Spleen (tissue), 13 donors: ENCODE measurements at places on chromosomes 1 and 21.
A peak's percentile ranks its signal among the peaks of the same experiment; 100 is the strongest.

- no peak for DNase-seq
Observed at GRCh38 chr1:111199329-111199728, 1.1 kb downstream of the DENND2D start.

DNA sequence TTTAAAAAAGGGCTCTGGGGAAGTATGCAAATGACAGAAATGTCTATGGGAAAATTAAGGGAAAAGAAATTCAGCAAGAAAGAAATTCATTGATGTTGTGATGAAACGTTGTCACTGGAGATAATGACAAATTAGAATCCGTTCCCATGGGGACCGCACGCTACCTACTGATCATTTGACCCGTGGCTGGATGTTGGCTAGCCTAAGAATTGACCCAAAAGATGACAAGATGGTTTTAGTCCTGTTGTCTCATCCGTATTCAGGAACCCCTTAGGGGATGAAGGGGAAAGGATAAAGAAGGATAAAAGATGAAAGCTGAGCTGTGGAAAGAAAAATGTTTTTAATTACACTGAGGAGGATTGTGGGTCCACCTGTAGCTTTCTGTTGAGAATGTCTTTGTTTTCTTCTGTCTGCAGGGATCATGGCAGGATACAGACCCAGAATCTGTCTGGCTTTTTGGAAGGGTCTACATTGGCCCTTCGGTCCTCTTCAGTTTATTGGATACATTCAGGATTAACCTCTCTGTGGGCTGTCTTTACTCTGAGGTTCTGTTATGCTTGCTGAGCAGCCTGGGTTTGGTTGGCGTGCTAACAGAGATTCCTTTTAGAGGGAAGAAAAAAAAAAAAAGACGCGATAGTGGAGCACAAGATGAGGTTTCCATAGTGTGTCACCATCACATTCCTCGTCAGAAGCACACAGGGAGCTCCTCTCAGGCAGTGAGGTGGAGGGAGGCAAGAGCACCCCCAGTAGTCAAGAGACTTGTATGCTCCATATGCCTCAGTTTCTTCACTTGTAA is 106.2 kb downstream of the CACHD1 start:
- DNase-seq = no peak

DNA sequence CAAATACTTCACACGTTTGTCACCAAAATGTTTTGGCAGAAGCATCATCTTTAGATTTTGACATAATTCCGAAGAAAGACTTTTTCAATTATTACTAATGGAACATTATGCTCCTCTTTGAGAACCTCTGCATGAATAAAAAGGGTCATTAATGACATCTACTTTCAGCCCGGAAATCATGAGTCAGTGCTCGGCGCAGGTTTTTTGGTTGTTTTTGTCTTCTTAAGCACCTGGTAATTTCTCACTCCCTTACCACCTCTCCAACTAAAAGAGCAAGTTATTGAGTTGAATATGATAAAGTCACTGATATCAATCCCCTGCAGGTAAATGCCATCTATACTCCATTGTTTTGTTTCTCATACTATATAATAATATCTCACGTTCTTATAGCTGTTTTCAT is 113.0 kb upstream of the PBX1 start:
- no peak for DNase-seq

- peak; percentile 81 for DNase-seq
Observed at GRCh38 chr1:225816643-225817538, 7.0 kb downstream of the EPHX1 start.

- no peak for DNase-seq
Observed at GRCh38 chr1:245043611-245043940, 111.2 kb upstream of the KIF26B start.

DNA sequence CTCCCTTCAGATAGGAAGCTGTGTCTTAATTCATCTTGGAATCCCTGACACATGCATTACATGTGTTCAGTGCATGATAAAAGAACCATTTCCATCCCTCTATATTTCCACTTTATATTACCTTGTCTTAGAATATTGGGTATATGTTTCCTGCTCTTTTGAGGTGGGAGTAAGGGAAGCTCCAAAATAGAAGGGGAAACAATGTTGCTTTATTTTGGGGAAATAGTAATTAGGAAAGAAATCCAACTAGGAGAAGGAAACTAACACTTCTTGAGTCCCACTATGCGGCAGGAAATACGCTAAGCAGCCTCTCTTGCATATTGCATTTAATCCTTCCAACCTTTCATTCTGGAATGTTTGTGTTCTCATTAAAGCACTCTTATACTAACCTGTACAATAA is 89.4 kb upstream of the VAV3 start:
- DNase-seq = no peak
